ENCODE measurements at places on chromosomes 12 and 14. TPM values are rescaled to one million over a fixed set of nuclear protein-coding genes. Genes with fewer than 3 reads are reported as not detected.

DNA sequence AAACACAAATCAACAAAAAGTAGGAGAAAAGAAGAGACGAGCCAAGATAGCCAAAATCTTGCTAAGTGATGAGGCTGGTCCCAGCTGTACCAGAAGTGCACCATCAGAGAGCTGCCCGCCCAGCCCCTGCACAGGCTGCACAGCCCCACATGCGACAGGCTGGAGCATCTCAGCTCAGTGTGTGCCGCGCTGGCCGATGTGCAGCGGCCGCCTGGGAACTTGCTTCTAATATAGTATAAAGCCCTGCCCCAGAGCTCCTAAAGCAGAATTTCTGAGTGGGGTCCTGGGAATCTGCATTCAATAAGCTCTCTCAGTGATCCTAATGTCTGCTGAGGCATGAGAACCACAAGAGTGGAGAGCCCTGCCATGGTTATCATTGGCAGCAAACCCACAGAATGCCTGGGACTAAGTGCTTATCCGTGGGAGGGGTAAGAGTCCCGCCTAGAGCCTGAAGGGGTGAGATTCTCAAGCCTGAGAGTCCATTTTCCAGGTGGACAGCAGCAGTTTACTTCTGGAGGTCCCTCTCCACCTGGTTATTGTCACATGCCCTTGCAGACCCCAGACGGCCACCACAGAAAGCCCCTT lies 171.6 kb downstream of the DPF3 start:
- no peaks in the 10 kb centered on the region for H3K4me1 ChIP-seq
- H3K4me3 ChIP-seq: no peak overlapping the region

- no peaks in the 10 kb centered on the region for H3K27me3 ChIP-seq
- H3K27ac ChIP-seq: peak overlapping the region; percentile 52
- no peak for DNase-seq
Measured at GRCh38 chr12:43758247-43758727, 303 bp downstream of the PUS7L start.

GRCh38 chr14:104722938-104723650 lies 935 bp upstream of the ADSS1 start:
- no peak for DNase-seq
- no peaks in the 10 kb centered on the region for H3K36me3 ChIP-seq
- peaks cover 24% of the 10 kb centered on the region for H3K4me1 ChIP-seq
- H3K27me3 ChIP-seq: no peaks in the 10 kb centered on the region

The ADAMTS20 gene
- total RNA-seq: not detected

The TAS2R7 gene
- total RNA-seq: not detected

The IRF2BPL gene
- 74.6 TPM for total RNA-seq

The ABCC9 gene
- total RNA-seq: 0.05 TPM
